ENCODE measurements at places on chromosomes 4 and X. TPM values are rescaled to one million over a fixed set of nuclear protein-coding genes. Genes with fewer than 3 reads are reported as not detected.

Gene ALAS2
- total RNA-seq: not detected

- H3K27me3 ChIP-seq: no peaks in the 10 kb centered on the region
- no peak overlapping the region for H3K27ac ChIP-seq
- H3K4me1 ChIP-seq: no peaks in the 10 kb centered on the region
- no peak for DNase-seq
Observed at GRCh38 chrX:132393992-132394391, 94.8 kb downstream of the MBNL3 start.

- no peak for DNase-seq
- no peaks in the 10 kb centered on the region for H3K4me1 ChIP-seq
- H3K27ac ChIP-seq: no peak overlapping the region
- no peaks in the 10 kb centered on the region for H3K27me3 ChIP-seq
Observed at GRCh38 chr4:25457053-25457715, 80.1 kb downstream of the ANAPC4 start.

DNA sequence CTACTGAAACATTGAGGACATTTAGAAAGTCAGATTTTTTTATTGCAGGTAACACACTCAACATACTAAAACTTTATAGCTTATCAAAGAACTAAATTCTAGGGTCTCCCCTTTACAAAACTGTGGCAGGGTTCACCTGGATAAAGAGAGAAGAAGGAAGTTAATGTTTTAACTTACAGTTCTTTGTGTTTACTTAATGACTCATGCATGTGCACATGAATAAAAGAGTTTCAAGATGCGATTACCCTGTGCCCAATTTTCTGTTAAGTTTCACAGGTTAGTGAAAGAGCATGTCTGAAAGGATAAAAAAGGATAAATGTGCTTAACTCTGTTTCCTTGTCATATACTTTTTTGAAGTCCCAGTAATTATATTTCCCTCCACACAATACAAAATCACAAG lies 16.8 kb downstream of the DCAF8L1 start:
- no peaks in the 10 kb centered on the region for H3K4me1 ChIP-seq
- no peak overlapping the region for H3K27ac ChIP-seq
- no peak for DNase-seq
- H3K27me3 ChIP-seq: no peaks in the 10 kb centered on the region
- no peaks in the 10 kb centered on the region for H3K36me3 ChIP-seq
- H3K4me3 ChIP-seq: no peak overlapping the region

- H3K4me3 ChIP-seq: no peak overlapping the region
- H3K4me1 ChIP-seq: peaks cover 3% of the 10 kb centered on the region
- no peaks in the 10 kb centered on the region for H3K27me3 ChIP-seq
- peak overlapping the region; percentile 77 for H3K27ac ChIP-seq
- H3K36me3 ChIP-seq: no peaks in the 10 kb centered on the region
Observed at GRCh38 chr4:66693694-66694093, 851.6 kb downstream of the CENPC start.

Measured in Panc1 (cell line).